ENCODE measurements at places on chromosomes 6 and 20.

DNA sequence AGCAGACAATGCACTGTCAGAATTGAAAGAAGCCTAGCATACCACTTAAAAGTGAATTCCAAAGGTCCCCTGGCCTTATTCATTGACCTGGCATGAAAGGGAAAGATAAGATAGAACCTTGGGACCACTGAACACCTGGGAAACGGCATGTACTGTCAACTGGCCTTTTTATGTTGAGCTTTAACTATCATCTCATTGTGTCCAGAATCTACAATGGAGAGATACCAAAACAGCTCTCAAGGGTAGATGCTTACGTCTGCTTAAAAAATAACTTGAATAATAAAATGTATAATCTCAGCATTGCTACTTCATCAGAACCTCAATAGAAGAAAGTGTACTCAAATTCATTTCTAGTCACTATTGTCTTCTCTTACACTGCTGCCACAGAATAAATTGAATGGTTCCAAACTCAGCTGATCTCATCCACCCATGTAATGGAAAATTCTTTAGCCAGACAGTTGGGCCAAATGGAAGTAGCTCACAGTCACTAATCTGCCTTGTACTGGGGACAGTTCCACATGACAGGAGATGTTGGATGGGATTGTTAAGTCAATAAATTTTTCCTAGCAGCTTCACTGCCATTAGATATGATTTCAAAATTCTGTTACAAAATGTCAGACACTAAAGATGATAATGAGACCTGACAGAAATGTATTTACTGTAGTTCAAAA is 93.8 kb downstream of the MLIP start:
- DNase-seq, result no peak

DNA sequence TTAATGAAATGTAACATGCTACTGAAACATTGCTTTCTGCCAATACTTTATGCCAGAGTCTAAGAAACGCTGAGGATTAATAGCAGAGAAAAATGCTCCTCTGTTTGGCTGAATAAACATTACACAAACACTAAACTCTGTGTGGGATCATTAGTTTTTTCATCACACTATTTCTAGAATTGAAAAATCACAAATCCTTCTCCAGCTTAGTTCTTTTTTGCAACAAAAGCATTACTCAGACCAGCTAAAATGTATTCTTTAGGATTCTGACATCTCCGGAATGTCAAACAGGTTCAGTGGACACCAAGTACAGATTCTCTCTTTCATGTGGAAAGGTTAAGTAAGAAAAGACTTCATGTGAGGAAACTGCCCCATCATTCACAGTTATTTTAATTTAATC is 226.9 kb downstream of the SIM1 start:
- no peak for DNase-seq

- no peak for DNase-seq
Observed at GRCh38 chr20:40744818-40745175, 55.8 kb upstream of the MAFB start.

DNA sequence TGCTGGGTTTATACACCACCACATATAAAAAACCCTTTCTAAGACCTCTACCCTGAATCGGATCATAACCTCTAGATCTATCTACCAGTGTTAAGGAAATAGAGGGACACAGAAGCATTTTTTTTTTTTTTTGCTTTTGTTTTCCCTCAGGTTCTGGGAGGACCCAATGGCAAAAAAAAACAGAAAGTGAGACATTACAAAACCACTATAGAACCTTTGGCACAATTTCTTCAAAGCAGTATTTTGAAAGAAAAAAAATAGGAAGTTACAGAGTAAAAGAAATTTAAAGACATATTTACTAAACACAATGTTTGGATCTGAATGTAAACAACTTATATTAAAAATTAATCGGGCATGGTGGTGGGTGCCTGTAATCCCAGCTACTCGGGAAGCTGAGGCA is 1258.7 kb upstream of the GJE1 start:
- DNase-seq, result no peak

- no peak for DNase-seq
Observed at GRCh38 chr6:138863321-138863720, 67.4 kb downstream of the ECT2L start.

DNA sequence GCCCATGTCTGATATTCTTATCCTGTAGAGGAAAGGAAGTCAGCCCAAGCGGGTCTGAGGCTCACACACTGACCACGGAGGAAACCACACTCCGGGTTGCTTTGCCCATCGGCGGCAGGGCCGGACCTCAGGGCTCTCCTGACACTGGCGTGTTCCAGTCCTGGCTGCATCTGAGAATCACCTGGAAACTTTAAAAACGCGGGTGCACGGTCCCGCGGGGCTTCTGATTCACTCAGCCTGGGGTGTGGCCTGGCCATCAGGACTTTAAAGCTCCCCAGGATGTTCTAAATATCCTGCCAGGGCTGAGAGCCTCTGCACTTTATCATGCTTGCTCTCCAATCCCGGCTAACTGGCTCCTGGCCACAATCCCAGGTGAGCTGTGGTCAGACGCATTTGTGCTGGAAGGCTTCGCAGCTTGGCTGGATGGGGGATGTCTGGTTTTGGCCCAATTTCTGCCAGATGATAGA is 47.7 kb upstream of the DACT2 start:
- DNase-seq, result no peak

DNA sequence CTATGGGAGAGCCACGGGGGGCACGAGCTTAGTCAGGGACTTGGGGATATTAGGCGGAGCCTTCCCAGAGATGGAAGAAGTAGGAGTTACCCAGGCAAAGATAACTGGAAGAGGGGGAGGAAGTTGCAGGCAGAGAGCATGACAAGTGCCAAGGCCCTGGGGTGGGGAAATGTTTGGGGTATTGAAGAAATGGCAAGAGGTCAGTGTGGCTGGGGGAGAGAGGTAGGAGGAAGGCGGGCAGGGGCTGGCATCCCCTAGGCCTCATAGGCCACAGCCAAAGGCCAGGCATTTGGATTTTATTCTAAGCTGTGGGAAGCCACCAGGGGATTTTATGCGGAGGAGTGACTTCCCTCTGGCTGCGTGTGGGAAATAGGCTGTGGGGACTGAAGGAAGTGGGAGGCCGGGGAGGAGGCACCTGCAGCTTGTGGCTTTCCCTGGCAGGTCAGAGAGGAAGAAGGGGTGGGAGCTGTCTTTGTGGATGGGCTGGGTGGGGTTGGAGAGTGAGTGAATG is 22.7 kb downstream of the SNAI1 start:
- no peak for DNase-seq

- DNase-seq, result peak; percentile 21
Observed at GRCh38 chr6:143026696-143027449, 33.8 kb upstream of the AIG1 start.

- peak; percentile 77 for DNase-seq
Observed at GRCh38 chr6:6878887-6879585, 228.7 kb upstream of the RREB1 start.

DNA sequence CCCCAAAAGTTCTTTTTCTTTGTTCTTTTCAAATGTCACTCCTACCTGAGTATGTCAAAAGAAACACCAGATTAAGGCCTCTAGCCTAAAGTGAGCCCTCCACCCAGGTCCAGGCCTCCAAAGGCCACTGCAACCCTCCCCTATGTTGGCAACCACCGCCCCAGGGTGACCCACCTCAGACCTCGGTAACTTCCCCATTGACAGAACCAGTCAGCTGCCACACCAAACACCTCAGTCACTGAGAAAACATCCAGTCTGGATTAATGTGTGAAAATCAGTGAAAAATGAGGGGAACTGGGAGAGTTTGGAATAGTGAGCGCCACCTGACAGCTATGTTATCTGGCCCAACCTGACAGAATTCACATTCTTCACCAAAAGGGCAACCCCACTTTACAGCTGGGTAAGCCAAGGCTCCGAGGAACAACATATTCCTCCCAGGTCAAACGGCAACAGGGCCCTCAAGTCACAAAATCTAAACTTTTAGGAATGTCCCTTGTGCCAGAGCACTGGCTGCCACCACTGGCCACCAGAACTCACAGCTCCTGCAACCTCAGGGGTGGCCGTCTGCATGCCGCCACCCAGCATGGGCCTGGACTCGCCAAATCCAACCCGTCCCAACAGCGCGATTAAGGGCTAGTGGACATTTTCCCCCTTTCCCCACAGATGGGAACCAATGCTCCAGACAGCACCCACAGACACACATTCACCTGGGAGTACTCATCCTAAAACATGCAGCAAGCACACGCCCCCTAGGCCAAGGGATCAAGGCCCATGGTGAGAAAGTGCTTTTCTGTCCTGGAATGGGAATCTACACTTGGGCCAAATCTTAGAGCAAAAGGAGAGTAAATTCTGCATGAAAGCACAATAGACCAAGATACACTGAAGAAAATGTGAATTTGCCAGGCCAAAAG is 4.8 kb downstream of the TAF4 start:
- no peak for DNase-seq

- DNase-seq, result no peak
Observed at GRCh38 chr20:3751305-3751674, 16.3 kb downstream of the ADISSP start.

DNA sequence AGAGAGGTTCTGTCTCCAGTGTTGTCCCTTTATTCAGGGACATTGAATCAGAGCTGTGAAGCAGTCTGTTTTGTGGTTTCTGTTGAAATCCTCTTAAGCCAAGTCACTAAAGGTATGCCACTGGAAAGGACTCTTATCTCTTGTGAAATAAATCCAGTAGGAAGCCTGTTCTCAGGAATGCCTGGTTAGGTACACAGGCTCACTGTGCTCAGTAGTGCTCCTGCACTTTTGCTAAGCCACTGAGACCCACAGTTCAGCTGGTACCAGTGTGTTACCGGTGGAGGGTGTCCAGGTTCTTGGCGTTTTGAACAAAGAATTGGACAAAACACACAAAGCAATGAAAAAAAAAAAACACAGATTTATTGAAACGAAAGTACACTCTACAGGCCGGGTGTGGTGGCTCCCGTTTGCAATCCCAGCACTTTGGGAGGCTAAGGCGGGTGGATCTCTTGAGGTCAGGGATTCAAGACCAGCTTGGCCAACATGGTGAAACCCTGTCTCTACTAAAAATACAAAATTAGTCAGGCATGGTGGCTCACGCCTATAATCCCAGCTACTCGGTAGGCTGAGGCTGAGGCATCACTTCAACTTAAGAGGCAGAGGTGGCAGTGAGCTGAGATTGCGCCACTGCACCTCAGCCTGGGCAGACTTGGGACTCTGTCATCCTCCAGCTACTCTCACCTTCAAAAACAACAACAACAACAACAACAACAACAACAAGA is 186.1 kb downstream of the JARID2 start:
- peak; percentile 82 for DNase-seq

- DNase-seq, result peak; percentile 3
Observed at GRCh38 chr6:81304466-81304865, 448.0 kb downstream of the TENT5A start.

GRCh38 chr6:3117912-3118352 is 579 bp upstream of the BPHL start:
- DNase-seq, result no peak

DNA sequence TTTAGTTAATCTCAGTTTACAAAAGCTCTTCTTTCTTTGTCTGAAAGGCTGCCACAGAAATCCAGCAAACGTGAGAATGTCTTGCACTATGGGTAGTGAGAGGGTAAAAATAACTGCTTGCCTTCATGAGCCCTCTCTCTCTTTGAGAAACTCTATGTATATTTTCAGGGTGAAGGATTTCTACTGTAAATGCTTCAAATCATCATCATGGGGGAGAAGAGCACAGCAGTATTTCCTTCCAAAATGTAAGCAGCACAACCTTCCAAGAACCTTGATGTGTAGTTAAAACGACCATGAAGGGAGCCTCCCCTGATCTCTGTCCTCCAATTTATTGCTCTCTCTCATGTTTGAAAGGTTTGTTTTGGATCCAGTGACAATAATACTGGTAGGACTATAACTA is 141.3 kb upstream of the CENPW start:
- no peak for DNase-seq

DNA sequence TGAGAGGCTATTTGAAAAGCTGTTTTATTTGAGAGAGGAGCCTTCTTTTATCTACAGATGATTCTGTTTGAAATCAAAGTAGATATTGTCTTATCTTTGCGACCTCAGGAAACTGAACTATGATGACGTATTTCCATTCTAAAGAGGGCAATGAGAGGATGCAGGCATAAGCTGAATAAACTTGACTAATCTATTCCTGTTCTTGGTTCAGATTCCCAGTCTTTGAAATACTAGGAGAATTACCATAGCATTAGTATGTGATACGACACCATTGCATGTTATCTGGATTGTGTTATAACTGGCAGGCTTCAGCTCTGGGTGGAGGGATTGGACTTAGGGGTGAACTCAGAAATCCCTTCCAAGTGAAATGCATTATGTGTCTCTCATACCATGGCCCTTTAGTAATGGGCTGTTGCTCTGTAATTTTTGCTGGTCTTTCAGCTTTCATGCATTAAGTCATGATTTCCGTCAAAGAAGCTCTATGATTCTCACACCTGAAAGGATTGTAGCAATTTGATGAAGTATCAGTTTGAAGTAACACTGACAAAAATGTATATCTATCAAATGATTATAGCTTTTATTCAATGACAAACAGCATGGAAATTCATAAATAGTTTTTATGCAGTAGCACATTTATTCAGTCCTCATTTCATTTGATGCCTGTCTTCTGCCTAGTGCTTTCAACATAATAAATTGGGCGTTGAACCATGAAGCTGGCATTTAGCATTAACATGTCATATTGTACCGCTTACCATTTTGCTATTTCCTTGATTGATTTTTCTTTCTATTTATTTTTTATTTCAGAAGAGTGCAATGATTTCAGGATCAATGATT is 138.4 kb upstream of the SPACA1 start:
- DNase-seq, result no peak

- no peak for DNase-seq
Observed at GRCh38 chr20:59159091-59159490, 4.5 kb upstream of the ZNF831 start.

- peak; percentile 37 for DNase-seq
Observed at GRCh38 chr20:51731731-51732095, 36.5 kb downstream of the ATP9A start.

DNA sequence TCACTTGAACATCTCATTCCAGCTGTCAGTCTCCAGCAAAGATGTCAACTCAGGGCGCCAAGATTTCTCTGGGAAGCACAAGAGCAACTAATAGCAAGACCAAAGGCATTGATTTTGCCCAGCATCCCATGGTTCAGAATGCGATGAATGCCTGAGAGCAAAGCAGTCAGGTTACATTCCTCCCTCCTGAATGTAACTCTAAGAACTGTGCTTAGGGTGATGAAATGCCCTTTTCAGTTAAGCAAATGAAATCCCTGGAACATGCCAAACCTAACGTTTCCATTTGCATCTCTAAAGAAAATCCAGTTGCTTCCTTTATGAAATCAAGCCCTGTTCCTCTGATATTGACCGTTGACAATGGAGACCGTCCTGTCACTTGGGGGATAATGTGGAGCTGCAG is 224.0 kb upstream of the PLN start:
- no peak for DNase-seq

DNA sequence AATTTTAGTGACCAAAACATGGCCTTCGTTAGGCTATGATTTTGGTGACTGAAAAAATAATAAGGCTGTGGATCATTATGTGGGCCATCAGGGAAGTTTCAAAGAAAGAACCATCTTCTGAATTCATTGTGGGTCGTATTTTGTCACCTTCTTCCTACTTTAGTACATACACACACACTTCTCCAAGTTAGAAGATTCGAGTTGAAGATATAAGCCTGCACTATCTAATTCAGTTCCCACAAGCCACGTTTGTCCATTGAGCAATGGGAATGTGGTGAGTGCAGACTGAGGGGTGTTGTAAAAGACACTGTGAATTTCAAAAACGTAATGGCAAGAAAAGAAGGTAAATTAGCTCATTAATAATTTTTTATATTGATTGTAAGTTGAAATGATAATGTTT is 766.0 kb downstream of the KIF16B start:
- no peak for DNase-seq

GRCh38 chr20:39338469-39339376 is 376.6 kb downstream of the DHX35 start:
- no peak for DNase-seq

- no peak for DNase-seq
Observed at GRCh38 chr6:151164383-151164782, 75.4 kb upstream of the AKAP12 start.

All from mesenchymal stem cell (in vitro differentiated cells and primary cell).